ENCODE measurements at places on chromosomes 2 and 18. TPM values are rescaled to one million over a fixed set of nuclear protein-coding genes. Genes with fewer than 3 reads are reported as not detected.
A peak's percentile ranks its signal among the peaks of the same experiment; 100 is the strongest.

IL1F10 gene
- not detected for total RNA-seq

GRCh38 chr18:75154259-75154658 is 54.7 kb downstream of the PTGR3 start:
- peak; percentile 26 for DNase-seq
- peaks cover 10% of the 10 kb centered on the region for H3K4me1 ChIP-seq
- H3K36me3 ChIP-seq, result no peaks in the 10 kb centered on the region
- no peak overlapping the region for H3K27ac ChIP-seq
- H3K27me3 ChIP-seq, result no peaks in the 10 kb centered on the region
- H3K4me3 ChIP-seq, result no peak overlapping the region

MROH2A gene
- total RNA-seq, result not detected

NR4A2 gene
- 1.4 TPM for total RNA-seq

GULP1 gene
- 15.3 TPM for total RNA-seq

DNA sequence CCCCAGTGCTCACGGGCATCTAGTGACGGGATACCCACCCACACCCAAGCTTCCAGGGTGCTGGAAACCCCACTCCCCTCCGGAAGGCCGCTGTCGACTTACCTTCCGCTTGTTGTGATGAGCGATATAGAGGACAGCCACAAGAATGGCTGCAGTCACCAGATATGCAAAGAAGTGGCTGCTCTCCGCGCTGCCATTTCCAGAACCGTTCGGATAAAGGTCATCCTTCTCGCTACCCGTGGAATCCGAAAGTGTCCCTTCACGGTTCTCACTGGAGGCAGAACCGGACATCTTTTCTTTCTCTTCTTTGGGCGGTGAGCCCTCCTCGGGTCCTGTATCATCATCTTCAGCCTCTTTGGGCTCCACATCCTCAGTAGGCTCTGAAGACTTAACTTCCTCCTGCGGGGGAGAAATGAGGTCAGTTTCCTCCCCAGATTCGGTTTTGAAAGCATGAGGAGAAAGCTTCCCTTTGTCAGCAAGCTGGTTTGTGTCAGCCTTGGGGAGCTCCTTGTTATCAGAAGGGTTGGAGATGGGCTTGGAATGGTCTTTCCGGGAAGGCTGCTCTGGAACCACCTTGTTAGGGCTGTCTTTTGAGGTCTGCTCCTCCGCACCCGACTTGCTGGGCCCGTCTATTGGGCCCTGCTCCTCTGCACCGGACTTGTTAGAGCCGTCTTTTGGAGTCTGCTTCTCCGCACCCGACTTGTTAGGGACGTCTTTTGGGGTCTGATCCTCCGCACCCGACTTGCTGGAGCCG is 1.2 kb downstream of the TGOLN2 start:
- peaks cover 41% of the 10 kb centered on the region for H3K36me3 ChIP-seq
- no peaks in the 10 kb centered on the region for H3K27me3 ChIP-seq
- no peak overlapping the region for H3K27ac ChIP-seq
- no peak for DNase-seq
- no peaks in the 10 kb centered on the region for H3K4me1 ChIP-seq

GRCh38 chr2:241639385-241639784 is 1.9 kb downstream of the ATG4B start:
- no peaks in the 10 kb centered on the region for H3K4me1 ChIP-seq
- peak overlapping the region; percentile 83 for H3K4me3 ChIP-seq
- peak; percentile 65 for DNase-seq
- no peak overlapping the region for H3K27ac ChIP-seq

DNA sequence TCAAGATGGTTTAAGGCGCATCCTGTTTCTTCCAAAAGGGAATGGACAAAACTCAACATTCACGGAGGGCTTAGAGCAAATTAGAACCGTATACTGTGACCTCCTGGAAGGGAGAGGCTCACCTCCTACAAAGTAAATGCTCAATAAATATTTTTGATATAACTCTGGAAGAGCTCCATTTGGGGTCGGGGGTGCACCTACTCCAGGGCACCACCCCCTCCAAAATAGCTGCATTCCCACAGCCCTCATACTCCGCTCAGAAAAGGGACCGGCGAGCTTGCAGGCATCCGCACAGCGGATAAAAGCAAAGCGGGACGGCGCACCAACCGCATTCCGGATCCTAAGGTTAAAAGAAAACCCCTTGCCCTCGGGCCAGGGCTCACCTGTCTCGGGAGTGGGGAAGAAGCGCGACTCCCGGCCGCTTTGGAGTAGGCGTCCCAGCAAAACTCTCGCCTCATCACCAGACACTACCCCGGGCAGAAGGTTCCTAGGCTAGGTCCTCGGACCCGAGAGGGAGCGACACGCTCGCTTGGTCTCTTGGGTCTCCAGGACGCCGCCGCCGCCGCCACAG is 378 bp downstream of the WDPCP start:
- peaks cover 17% of the 10 kb centered on the region for H3K36me3 ChIP-seq
- peak overlapping the region; percentile 97 for H3K4me3 ChIP-seq
- no peak overlapping the region for H3K27ac ChIP-seq

GDF7 gene
- 0.06 TPM for total RNA-seq

PDCD1 gene
- total RNA-seq, result 0.17 TPM

DNA sequence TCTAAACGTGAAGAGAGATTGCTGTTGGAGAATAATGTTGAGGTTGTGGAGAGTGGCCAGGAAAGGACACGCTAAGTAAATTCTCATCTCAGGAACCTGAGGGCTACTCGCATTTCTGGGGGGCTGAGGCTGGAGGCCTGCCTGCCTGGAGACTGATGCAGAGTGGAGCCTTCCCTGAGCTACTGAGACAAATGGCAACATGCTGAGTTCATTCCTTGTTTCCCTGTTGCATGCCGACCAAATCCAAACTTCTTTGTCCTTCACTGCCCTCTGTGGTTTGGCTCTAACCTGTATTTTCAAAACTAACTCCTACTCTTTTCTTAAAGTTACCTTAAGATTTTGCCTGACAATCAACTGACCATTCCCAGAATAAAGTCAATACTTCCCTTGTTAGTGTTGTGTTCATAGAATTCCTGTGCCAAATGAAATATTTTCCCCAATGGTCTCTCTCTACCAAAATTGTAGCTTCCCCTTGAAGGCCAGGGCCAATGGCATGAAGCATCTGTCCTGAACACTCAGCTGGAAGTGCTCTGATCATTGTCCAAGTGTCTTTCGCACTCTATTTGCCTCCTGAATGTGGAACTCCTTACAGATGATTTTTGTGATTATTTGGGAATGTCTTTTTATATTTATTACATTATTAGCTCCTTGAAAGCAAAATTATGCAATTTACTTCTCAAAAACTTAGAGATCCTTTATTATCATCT is 1085.6 kb downstream of the SOCS6 start:
- peaks cover 25% of the 10 kb centered on the region for H3K27me3 ChIP-seq
- no peak overlapping the region for H3K4me3 ChIP-seq
- H3K4me1 ChIP-seq, result no peaks in the 10 kb centered on the region
- H3K36me3 ChIP-seq, result no peaks in the 10 kb centered on the region
- H3K27ac ChIP-seq, result no peak overlapping the region

GRCh38 chr2:226622484-226622883 is 177.1 kb downstream of the IRS1 start:
- DNase-seq, result no peak
- H3K27me3 ChIP-seq, result no peaks in the 10 kb centered on the region
- H3K36me3 ChIP-seq, result no peaks in the 10 kb centered on the region
- no peak overlapping the region for H3K4me3 ChIP-seq
- H3K4me1 ChIP-seq, result no peaks in the 10 kb centered on the region
- H3K27ac ChIP-seq, result no peak overlapping the region

NLRC4 gene
- total RNA-seq, result not detected

DNA sequence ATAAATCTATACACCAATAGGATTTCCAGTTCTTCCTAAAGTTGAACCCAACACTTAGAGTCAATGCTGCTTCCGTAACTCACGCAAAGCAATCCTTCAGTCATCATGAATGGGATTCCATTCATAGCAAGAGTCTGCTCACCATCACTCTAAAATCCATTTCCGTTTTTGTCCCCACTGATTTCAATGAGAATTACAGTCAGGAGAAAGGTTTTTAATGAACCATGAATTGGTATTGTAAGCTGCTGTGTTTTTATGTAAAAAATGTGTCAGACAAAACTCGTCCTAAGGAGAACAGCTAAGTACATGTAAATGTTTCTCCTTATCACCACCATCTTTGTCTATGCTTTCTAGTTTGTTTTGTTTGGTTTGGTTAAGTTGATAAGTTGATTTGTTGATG is 391.5 kb downstream of the IRS1 start:
- no peak for DNase-seq
- no peaks in the 10 kb centered on the region for H3K4me1 ChIP-seq
- H3K4me3 ChIP-seq, result no peak overlapping the region
- H3K27ac ChIP-seq, result no peak overlapping the region
- no peaks in the 10 kb centered on the region for H3K36me3 ChIP-seq
- no peaks in the 10 kb centered on the region for H3K27me3 ChIP-seq

DNA sequence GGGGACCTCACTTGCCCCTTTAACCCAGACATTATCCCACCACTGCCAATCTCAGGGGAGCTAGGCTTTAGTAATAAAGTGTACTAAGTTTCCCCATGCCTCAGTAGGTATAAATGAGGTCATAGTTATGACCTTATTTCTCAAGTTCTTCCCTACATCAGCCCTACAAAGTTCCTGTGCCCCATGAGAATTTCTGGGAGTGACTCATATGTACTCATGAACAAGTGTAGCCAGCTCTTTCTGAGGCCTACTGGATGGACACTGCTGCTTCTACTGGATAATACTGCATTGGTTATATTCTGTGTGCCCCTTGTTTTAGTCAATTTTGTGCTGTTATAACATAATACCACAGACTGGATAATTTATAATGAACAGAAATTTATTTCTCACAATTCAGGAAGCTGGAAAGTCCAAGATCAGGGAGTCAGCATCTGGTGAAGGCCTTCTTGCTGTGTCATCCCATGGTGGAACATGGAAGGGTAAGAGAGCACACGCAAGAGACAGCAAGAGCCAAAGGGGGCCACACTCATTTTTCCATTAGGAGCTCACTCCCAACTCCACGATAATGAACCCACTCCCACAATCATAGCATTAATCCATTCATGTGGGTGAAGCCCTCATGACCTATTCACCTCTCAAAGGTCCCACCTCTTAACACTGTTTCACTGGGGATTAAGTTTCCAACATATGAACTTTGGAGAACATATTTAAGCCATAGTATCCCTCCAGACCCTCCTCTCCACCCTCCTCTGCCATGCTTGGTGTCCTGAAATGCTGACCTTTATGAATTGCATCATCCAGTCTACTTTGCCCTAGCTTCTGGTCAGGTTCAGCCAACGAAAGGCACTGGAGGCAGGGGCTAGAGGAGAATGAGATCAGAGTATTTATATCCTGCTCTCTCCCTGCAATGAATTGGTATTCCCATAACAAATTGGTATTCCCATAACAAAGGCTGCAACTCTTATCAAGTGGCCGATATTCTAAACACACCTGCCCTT is 25.4 kb upstream of the ST3GAL5 start:
- no peaks in the 10 kb centered on the region for H3K4me1 ChIP-seq
- no peaks in the 10 kb centered on the region for H3K27me3 ChIP-seq
- no peak overlapping the region for H3K27ac ChIP-seq
- no peak for DNase-seq
- no peaks in the 10 kb centered on the region for H3K36me3 ChIP-seq

GRCh38 chr2:182281276-182281675 is 145.6 kb downstream of the PDE1A start:
- no peaks in the 10 kb centered on the region for H3K27me3 ChIP-seq

INHA gene
- total RNA-seq, result 0.48 TPM

DNA sequence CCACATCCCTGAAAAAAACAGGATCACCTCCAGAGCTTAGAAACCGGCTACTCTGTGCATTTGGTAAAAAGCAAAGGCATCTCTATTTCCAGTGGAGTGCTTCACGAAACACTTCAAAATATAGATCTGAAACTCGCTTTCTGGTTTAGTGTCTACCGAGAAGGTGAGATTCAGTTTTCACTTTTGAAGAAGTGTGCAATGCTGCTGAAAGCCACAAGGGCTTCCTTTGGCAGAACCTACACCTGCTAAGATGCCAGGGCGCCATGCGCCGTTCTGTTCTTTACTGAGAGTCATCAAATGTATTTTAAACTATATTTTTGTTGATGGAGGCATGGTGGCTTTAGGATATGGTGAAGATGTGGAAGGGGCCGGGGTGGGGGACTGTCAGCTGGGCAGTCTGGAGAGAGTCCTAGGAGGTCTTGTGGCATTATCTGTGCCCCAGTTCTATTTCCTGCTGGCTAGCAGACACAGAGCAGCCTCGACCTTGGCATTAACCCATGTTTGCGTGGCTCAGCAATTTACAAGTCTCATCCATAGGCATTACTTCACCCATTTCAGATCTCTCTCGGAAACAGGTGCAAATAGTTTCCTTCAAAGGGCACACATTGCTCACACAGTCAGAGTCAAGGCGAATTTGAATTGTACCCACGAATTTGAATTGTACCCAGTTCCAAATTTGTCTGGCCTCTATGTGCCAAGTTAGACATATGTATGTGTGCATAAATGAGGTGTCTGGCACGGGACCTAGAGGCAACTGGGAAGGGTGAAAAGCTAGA is 46.7 kb upstream of the KCNF1 start:
- H3K36me3 ChIP-seq, result no peaks in the 10 kb centered on the region
- no peak overlapping the region for H3K4me3 ChIP-seq
- H3K27me3 ChIP-seq, result no peaks in the 10 kb centered on the region
- no peak for DNase-seq

- H3K27me3 ChIP-seq, result no peaks in the 10 kb centered on the region
- DNase-seq, result no peak
- H3K27ac ChIP-seq, result no peak overlapping the region
Observed at GRCh38 chr18:58609536-58609993, 19.3 kb downstream of the ALPK2 start.

DNA sequence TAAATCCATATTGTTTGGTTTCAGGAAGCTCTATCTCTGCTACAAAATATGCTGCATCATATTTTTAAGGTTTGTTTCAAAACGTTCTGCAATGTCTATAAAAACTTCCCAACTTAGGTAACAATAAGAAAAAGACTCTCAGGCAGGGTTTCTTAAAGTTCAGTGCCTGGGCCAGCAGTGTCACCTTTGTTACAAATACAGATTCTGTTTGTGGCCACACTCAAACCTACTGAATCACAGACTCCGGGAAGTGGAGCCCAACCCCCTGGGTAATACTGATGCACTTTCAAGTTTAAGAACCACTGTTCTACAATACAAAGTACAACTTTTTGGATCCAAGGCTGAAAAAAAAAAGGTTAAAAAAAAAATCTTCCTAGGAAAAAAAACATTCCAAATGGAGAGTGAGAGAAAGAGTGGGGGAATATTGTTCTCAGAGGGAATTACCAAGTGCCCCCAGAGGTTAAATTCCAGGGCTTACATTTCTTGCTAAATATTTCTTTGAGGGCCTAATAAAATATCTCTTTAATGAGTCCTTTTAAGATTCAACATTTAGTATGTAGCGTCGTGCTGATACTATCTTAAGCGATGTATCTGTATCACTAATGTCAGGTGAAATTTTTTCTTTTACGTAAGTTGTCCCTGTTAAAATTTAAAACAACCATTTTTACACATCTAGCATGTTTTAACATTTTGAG is 476.7 kb downstream of the TXNL1 start:
- H3K4me3 ChIP-seq, result no peak overlapping the region
- no peaks in the 10 kb centered on the region for H3K36me3 ChIP-seq
- H3K27ac ChIP-seq, result no peak overlapping the region
- peaks cover 14% of the 10 kb centered on the region for H3K4me1 ChIP-seq
- DNase-seq, result no peak

KATNAL2 gene
- total RNA-seq, result 5.7 TPM

MGAT4A gene
- total RNA-seq, result 7.4 TPM

FMNL2 gene
- total RNA-seq, result 51.8 TPM

SLC16A14 gene
- 11.6 TPM for total RNA-seq

- DNase-seq, result no peak
- H3K4me1 ChIP-seq, result peaks cover 3% of the 10 kb centered on the region
- H3K27me3 ChIP-seq, result no peaks in the 10 kb centered on the region
- no peaks in the 10 kb centered on the region for H3K36me3 ChIP-seq
- no peak overlapping the region for H3K27ac ChIP-seq
Observed at GRCh38 chr2:235908826-235909225, 259.4 kb downstream of the GBX2 start.
